ENCODE measurements at places on chromosomes 11 and 22.

- peak; percentile 64 for DNase-seq
Measured at GRCh38 chr11:288478-289397, at the start of gene PGGHG. Gene PGGHG, plus strand, starts transcription at chr11:289126. Its CDS starts 691 bp downstream, at chr11:289817.

GRCh38 chr22:46734830-46735453, 3.1 kb downstream of the CERK start:
- DNase-seq, result no peak

- no peak for DNase-seq
Measured at GRCh38 chr11:15576769-15577168, 462.0 kb downstream of the INSC start.

- DNase-seq, result no peak
Measured at GRCh38 chr11:14768526-14769188, 123.4 kb downstream of the CYP2R1 start.

DNA sequence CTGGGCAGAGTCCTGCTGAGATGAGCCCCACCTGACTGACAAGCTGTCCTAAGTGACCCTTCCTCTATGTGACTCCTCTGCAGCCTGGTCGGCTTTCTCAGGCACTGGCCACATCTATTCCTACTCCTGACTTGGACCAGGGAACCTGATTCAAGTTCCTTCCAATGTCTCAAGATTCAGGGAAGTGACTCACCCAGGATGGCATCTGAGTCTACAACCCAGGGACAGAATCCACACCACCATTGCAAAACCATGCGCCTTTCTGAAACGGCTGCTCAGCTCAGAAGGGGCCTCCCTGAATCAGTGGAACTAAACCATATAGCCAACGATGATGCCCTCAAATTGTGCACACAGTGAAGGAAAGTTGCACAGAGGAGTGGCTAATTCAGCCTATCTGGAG, 63.9 kb upstream of the CSNK2A3 start:
- DNase-seq, result peak; percentile 80

GRCh38 chr11:44530413-44531115, 34.9 kb upstream of the CD82 start:
- DNase-seq, result peak; percentile 46

- no peak for DNase-seq
Measured at GRCh38 chr11:7696424-7696823, 9.9 kb downstream of the OVCH2 start.

- peak; percentile 58 for DNase-seq
Measured at GRCh38 chr11:64036087-64037026, 626 bp downstream of the FLRT1 start.

GRCh38 chr11:62152245-62153086, 28.7 kb downstream of the INCENP start:
- no peak for DNase-seq

DNA sequence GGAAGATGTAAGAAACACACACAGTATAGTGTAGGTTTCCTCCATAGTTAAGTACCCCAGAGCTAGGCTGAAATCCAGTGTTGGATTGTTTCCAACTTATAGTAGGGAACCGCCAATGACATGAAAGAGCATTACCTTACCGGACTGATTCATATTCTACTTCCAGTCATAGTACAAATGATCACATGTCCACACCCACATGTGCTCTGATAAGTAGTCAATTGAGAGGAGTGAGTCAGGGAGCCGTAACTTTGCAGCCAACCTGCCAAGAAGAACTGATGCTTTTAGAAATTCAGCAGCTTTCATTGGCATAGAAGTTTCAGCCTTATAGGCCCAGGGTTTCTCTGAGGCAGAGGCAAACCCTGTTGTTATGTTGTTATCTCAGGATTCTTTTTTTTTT, 240.6 kb downstream of the ETS1 start:
- DNase-seq, result no peak

GRCh38 chr22:44573451-44573850, 75.4 kb upstream of the RTL6 start:
- DNase-seq, result no peak

DNA sequence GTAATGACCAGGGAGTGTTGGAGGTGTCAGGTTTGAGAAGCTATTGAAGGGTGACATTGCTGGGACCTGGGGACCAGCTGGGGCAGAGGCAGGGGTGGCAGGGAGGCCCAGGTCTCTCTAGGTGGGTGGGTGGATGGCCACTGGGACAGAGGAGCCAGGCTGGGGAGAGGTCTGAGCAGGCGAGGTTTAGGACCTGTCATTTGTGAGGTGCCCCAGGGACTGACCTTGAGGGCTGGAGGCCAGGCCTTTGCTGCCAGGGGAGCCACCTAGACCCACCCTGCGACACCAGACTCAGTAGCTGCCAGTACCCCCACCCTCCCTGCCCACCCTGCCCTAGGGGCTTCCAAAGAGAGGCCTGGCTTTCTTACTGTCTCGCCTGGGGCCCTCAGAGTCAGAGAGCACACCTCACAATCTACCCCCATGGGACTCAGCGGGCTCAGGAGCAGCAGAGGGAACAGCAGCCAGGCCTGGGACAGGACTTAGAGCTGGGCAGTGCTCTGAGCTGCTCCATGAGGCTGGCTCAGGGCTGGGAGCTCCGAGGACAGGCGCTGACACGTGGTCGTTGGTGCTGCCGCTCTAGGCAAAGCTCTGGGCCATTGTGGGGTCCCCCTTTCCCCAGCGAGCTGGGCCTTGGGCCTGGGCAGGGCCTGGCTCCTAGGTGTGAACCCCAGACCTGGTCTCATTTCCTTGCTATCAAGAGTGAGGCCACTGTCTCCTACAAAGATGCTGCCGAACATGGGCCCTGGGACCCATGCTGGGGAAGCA, 28.6 kb upstream of the PPARA start:
- no peak for DNase-seq

DNA sequence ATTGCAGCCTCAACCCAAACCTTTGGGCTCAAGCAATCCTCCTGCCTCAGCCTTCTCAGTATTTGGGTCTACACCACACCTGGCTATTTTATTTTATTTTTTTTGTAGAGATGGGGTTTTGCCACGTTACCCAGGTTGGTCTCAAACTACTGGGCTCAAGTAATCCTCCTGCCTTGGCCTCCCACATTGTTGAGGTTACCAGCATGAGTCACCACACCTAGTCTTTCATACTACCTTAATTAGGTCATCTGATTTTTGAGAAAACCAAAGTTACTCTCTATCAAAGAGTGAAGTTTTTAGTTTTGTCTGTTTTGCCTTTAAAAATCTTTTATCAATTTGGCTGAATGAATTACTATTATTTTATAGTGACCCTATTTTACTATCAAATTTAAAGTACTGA, 335.6 kb upstream of the LRRC4C start:
- no peak for DNase-seq

DNA sequence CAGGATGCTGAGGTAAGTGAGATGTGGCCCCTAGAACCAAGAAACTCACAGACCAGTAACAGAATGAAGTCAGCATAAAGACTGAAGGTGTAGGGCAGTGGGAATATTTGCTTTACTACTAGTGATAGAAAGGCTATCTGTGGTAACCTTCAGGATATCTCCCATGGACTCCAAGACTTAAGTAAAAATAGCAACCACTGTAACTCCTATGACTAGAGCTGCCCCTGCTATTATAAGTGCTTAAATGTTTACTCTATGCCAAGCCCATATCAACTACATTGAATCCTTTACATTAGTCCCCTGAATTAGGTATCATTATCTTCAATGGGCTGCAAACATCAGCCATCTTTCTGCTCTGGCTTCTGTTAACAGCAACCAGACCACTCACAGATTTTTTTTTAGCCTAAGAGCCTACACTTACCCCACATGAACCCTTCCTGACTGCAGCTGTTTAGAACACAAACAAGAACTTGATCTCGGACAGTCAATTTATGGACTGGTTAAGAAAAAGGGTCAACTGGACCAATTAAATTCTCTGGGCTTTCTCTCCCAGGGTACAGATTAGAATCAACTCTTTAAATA, 335.1 kb upstream of the API5 start:
- DNase-seq, result no peak

GRCh38 chr22:37043828-37044538, 7.6 kb upstream of the KCTD17 start:
- DNase-seq, result no peak

DNA sequence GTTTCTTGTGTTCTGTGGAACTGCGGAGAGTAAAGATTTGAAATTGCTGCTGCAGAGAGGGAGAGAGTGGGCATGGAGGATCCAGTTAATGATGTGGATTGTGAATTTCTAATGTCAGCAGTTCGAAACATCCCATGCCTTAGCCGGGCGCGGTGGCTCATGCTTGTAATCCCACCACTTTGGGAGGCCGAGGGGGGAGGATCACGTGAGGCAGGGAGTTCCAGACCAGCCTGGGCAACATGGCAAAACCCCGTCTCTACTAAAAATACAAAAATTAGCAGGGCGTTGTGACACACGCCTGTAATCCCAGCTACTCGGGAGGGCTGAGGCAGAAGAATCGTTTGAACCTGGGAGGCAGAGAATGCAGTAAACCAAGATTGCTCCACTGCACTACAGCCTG, 1.1 kb upstream of the CAVIN3 start:
- DNase-seq, result no peak

Data from fibroblast of skin of scalp (primary cell).